ENCODE measurements at places on chromosomes 1 and 21.
A peak's percentile ranks its signal among the peaks of the same experiment; 100 is the strongest.

DNA sequence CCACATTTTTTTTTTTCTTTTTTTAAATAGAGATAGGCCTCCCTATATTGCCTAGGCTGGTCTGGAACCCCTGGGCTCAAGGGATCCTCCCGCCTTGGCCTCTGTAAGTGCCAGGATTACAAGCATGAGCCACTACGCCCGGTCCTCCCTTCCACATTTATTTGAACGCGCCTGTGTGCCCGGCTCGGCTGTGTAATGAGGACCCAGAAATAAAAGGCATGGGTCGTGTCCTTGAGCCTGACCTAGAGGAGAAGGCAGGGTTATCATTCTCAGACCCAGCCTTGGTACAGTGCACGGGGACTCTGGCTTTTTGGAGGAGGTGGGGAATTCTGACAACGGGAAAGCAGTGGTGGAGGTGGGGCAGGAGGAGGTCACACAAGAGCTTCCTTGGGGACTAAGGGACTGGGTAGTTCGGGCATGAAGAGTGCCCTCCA lies 841 bp downstream of the CENPF start:
- DNase-seq: no peak

GRCh38 chr21:42460391-42461184 lies 35.4 kb downstream of the RSPH1 start:
- peak; percentile 79 for DNase-seq

DNA sequence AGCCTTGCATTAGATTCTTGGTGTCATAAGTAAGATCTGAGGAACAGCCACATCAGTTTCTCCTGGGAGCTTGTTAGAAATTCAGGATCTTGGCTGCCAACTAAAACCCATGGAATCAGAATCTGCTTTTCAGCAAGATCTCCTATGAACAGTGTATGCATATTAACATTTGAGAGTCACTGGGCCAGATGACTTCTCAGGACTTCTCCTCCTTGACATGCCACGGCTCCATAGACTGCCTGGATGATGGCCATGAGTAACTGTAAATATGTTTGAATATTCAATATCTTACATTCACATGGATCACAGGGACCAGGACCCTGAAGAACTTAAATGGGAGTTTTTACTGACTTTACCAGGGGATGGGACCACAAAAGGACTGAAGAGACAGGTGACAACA lies 148.0 kb downstream of the HHAT start:
- DNase-seq: no peak

DNA sequence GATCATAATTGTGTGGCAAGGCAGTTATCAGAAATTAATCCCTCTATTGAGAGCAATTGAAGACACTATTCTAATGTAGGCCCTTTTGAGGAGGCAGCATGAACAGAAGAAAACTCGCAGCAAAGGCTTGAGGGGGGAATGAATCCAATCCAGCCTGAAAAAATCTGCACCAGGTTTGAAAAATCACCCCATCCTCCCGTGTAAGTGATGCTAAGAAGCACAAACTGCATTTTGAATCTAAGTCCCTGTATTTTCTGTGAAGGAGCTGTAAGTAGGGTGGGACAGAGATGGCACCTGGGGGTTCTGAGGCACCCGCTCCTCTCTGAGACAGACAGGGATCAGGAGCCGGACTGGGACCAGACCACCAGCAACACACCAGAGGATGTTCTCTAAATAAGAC lies at the start of gene CRB1:
Gene CRB1 (plus strand): TSS at position 241 of the 400 bp plus-strand sequence. CDS start 161 bp downstream, outside the sequence.
- DNase-seq: peak; percentile 69

DNA sequence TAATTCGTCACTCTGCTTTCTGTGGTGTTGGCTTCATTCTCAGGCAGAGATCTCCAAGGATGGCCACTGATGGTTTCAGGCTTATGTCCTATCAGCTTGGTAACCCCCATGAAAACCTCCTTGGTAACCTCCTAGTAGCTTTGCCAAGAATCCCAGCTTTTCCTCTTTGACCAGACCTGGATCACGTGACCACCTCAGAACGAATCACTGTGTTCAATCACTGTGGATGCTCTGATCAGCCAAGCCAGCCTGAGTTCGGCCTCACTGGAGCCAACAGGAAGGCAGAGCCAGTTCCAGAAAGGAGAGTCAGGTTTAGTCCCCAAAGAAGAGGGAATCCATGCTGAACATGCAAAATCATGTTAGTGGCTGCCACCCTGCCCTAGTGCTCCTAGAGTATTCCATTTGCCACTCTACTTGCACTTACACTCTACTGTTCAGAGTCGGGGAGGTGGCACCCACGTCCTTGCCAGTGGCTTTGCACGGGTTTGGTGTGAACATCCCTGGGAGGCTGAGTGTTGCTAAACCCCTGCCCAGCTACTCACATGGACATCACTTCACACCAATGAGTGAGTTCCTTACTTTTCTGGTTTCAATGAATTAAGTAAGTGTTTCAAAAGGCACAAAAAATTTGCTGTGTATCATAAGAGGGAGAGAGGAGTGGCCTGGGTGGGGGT lies 33.5 kb upstream of the SSBP3 start:
- DNase-seq: no peak

DNA sequence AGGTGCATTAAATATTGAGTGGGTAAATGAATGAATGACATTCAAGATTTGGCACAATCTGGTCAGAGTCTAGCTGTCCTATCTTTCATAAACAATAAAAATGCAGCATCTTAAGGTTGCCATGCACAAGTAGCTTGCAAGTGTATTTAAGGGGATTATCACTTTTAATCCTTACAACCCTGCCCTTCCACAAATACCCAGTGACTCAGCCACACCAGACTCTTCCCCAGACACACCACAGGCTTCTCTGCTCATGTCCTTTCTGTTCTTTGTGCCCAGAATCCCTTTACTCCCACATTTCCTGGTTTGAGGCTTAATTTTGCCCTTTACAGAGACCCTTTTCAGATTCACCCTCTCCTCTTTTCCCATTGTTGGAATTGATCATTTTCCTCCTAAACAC lies 59.8 kb downstream of the KIRREL1 start:
- DNase-seq: no peak

DNA sequence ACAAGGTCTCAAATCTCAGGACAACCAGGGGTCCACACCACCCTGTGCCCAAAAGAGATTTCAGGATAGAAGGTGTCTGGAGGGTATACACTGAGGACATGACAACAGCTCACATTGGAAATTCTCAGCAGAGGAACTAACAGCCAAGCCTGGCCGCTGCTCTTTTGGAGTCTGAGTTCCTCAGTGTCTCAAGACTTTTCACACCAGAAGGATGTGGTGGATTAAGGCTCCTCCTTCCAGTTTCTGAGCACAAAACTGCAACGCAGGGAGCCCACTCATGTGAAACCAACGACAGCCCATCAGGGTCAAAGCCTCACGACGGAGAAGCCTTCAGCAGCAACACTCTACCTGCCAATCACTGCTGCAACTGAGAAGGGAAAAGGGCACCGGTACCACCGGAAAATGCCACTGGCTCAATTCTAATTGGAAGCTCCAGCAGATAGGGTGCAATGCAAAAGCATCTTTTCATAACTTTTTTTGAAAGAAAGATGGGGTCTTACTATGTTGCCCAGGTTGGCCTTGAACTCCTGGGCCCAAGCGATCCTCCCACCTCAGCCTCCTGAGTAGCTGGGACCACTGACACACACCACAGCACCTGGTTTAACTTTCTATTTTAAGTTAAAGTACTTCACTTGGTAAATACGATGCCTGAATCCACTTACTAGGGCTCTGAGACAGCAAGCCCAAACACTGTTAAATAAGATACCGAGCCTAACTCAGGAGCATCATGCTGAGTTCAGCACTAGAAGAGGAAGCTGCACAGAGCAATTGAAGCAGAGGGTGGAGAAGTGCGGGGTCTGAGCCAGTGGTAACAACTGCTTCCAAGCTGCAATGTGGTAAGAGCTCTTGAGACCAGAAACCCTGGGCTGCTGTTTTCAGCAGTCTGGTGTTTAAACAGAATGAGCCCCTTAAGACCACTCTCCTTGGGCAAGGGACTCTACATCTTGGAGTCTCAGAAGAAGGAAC lies 7.8 kb downstream of the CAPZB start:
- no peak for DNase-seq

DNA sequence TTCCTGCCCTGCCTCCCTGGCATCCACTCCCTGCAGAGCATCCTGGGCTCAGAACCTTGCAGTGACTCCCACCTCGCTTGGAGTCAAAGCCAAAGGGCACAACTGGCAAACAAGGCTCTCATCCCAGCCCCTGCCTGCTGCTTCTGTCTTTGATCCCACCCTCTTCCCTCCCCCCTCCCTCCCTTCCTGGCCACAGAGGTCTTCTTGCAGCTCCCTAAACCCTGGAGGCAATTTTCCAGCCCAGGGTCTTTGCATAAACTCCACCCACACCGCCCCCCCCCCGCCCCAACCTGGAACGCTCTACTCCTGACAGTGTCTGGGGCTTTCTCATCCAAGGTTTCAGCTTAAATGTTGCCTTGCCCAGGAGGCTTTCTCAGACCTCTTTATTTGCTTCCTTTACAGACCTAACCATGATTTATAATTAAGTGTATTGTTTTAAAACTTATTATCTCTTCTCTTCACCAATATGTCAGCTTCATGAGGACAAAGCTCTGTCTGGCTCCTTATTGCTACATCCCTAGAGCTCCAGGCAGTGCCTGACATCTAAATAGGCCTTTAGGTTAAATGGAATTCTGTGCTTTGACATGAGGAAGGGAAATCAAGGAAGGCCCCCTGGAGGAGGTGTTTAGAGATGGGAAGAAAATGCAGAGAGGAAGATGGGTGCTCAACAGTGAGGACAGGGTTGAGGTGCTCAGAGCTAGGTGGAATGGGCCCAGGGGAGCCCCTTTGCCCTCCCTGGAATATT lies 37.7 kb upstream of the PADI1 start:
- no peak for DNase-seq

GRCh38 chr21:35465741-35466140 lies 416.6 kb upstream of the RUNX1 start:
- DNase-seq: no peak

DNA sequence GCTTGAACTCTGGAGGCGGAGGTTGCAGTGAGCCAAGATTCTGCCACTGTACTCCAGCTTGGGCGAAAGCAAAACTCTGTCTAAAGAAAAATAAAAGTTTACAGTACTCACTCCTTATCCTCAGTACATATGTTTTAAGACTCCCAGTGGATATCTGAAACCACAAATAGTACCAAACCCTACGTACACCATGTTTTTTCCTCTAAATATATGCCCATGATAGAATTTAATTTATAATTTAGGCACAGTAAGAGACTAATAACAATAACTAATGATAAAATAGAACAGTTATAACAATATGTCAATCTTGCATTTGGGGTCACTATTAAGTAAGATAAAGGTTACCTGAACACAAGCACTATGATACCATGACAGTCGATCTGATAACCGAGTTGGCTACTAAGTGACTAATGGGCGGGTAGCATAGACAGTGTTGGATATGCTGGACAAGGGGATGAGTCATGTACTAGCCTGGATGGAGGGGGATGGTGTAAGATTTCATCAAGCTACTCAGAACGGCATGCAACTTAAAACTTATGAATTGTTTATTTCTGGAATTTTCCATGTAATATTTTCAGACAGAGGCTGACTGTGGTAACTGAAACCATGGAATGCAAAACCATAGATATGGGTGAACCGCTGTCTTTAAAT lies 43.7 kb downstream of the ST7L start:
- DNase-seq: no peak

GRCh38 chr1:216606047-216606637 lies 117.1 kb downstream of the ESRRG start:
- peak; percentile 22 for DNase-seq

GRCh38 chr1:60173006-60173405 lies 99.4 kb upstream of the C1orf87 start:
- DNase-seq: no peak

GRCh38 chr1:204996981-204997380 lies 46.0 kb upstream of the CNTN2 start:
- DNase-seq: no peak

GRCh38 chr1:73161418-73161817 lies 879.1 kb upstream of the NEGR1 start:
- no peak for DNase-seq

DNA sequence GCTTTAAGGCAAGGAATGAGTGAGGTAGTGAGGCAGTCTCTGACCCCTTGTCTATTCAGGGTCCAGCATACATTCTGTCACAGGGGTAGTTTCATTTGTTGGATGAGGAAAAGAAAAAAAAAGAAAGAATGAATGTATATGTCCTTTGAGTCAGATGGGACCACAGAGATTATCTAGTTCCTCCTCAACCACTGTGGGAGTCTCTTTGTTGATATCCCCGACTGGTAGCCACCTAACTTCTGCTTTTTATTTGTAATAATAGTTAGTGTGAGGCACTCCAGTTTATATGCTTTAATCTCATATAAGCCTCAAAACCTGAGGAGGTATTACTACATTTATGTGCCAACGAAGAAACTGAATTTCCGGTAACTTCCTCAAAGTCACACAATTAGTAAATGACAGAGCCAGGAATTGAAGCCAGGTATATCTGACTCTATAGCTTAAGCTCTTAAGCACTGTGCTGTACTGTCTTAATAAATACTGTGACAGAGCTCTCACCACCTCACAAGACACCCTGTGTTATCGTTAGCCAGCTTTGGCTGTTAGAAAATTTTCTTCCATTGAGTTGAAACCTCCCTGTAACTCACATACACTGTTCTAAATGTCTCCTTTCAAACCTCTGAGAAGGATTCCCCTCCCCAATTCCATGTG lies 82.2 kb downstream of the MDM4 start:
- DNase-seq: no peak

- DNase-seq: no peak
Observed at GRCh38 chr1:28606771-28607170, 14.7 kb downstream of the RAB42 start.

DNA sequence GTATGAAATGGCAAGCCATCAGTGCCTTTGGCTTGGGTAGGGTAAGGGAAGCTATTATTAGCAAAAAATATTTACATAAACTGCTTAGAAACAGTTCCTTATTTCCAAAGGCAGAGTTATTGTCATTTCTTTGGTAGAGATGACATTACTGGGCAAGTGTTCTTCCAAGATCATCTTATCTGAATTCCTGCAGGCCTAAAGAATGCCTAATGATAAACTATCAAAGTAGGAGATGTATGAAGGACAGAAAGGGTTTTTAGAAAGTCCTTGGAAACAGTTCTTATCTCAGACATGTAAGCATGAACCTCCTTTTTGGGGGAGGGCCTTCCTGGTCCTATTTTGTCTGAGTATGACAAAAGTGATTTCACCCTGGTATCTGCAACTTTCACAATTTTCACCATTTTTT lies 5.1 kb upstream of the FRRS1 start:
- DNase-seq: no peak

GRCh38 chr1:38577385-38577784 lies 282.2 kb downstream of the RRAGC start:
- DNase-seq: no peak

GRCh38 chr1:5548266-5548665 lies 444.0 kb downstream of the NPHP4 start:
- DNase-seq: no peak

GRCh38 chr1:156623946-156624813 lies 5.0 kb downstream of the HAPLN2 start:
- DNase-seq: peak; percentile 13

DNA sequence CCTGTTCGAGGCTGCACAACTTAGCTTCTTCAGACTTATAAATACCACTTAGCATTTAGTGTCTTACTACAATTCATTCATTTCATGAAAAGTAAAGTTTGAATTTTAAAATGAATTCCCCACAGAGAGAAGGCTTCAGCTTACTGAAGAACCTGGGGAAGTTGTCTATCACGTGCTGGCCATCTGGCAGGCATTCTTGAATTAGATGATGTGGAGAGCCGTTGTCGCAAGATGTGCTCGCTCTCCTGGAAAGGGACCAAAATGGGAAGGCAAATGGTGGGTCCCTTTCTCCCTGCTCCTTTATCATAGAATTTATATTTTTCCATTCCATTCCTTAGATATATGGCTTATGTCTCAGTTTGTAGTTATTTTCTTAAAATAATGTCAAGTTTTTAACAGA lies 90.5 kb downstream of the CD247 start:
- DNase-seq: no peak

All from NCI-H1436 (cell line).